Endothelial cell of umbilical vein (primary cell): ENCODE measurements at places on chromosomes 2 and 18.

GRCh38 chr2:138219961-138220360, 255.7 kb downstream of the HNMT start:
- no peak for DNase-seq

DNA sequence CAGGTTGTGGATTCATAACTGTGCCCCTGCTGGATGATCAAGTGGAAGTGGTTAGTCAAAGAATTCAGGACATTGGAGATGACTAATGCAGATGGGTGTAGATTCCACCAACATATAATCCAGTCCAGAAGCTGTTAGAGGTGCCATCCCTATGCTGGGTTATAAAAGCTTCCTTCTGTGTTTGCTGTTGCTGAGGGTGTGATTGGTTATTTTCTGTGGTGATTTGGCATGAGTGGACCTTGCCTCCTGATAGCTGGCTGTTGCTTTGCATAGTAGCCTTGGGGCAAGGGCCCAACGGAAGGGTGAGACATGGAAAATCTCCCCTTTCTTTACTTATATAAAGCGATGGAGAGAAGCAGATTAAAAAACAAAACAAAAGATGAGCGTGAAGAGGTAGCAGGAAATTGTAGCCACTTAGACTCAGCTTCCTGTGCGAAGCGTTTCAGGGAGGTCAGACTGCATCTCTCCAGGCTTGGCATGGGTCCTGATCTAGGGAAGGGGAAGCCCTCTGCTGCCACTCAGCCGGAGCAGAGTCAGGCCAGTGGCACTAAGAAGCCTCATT, 190.4 kb downstream of the FMNL2 start:
- peak; percentile 87 for DNase-seq

DNA sequence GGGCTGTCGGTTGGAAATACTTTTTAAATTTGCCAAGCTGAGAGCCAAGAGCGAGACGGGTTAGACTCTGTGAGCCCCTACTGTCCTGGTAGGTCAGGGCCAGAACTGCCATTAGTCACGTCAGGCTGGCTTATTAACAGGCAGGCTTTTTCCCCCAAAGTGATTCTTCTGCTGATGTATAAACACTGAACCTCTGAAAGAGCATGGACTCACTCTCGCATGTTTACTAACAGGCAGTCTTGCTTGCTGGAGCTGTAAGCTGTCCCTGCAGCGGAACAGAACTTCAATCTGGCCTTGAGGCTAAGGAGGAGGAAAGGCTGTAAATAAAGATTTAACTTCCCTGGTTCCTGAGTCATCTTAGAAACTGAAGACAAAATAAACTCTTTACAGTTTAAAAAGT, 288.4 kb downstream of the PIEZO2 start:
- DNase-seq: no peak

- DNase-seq: peak; percentile 13
These were observed 162.0 kb downstream of the LTBP1 start for GRCh38 chr2:33108483-33109443.

DNA sequence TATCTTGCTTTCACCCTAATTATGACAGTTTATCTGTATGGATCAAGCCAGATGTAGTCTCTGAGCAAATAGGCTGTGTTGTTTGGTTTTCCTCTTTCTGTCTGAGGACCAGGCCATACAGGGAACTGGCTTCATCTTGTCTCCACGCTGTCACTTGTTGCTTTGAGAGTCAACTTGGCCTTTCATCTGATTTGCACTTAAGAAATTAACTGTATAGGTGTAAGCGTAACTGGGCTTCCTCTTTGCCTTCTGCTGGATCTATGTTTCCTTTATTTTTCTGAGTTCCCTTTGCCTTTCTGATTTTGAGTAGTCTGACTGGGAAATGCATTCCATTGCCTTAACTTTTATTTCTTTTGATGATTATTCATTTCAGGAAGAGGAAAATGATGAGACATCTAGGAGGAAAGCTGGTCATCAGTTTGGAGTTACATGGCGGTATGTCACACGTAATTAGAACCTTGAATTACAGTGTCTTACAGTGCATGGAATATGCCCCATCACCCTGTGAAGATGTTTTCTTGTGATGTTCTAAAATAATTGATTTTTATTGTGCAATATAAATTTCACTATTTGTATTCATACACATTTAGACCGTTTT, 17.4 kb downstream of the PTCD3 start:
- DNase-seq: no peak
